ENCODE measurements at places on chromosomes 2 and 18.

DNA sequence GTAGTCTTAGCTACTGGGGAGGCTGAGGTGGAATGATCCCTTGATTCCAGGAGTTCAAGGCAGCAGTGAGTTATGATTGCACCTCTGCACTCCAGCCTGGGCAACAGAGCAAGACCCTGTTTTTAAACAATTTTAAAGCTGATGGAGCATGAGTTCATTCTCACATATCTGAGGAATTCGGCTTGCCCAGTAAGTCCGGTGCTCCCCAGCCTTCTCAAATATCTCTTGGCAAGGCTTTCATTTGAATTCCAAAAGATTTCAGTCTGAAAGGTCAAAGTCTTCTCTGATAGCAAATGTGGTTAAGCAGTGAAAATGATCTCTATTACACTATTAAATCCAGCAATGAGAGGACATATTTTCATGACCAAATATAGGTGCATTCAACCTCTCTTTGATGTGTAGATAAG, 27.9 kb downstream of the PIEZO2 start:
- DNase-seq = peak; percentile 76

DNA sequence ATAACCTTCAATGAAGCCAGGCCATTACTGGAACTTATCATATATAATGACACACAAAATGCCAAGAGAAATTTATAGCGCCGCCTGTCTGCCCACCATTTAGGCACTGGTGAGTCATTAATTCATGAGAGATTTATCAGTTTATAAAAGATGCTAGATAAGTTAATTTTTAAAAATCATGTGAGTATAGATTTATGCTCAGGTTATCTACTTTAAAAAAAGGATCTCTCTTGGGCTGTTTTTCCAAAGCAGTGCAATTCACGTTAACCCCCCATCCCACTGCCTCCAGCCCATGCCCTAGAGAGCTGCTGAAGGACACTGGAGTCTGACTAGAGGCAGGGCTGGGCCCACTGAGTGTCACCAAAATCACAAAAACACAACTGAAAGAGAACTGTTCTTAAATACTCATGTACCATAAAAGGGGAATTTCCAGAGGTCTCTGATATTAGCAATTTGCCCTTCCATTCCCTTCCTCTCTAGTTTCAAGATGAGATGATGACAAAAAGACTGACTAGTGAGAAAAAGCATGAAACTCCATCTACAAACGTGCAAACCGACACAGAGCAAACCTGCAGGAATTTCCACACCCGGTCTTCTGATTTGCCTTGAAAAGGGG, 160.8 kb downstream of the BCL2 start:
- DNase-seq = no peak

DNA sequence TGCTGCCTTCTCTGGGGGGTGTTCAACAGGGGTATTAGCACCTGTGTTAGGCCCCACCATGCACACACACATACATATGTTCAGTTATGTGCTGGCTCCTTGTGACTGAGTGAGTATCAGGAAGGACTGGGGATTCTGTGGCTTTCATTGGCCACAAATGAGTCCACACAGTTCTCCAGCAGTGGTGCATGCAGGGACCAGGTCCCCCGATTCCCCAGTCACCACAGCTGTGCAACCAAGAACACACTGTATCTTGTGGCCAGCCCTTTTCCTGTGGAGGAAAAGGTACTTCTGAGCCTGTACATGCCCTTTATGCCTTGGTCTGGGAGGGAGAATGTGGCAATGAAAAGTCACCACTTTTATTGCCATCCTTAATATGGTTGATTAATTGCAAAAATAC, 74.9 kb upstream of the KLF7 start:
- DNase-seq = peak; percentile 35

GRCh38 chr2:236241181-236242056, 22.8 kb downstream of the ASB18 start:
- DNase-seq = no peak

DNA sequence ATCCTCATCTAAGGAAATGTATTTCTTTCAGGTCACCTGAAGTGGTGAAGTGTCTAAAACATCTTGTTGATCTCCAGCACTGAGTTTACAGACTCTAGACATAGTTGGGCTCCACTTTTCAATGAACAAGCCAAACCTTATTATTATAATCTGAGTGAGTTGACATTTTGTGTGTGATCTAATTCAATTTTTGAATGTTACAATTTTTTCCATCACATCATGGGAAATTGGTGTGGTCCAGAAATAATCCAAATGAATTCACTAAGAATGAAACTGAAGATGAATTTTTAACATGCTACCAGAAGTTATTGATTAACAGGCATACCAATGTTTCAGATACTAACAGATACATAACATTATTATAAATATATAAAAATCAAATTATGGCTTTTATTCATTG, 75.6 kb upstream of the EFEMP1 start:
- DNase-seq = no peak

- no peak for DNase-seq
These were observed 53.9 kb downstream of the NCK2 start for GRCh38 chr2:105798595-105798994.

DNA sequence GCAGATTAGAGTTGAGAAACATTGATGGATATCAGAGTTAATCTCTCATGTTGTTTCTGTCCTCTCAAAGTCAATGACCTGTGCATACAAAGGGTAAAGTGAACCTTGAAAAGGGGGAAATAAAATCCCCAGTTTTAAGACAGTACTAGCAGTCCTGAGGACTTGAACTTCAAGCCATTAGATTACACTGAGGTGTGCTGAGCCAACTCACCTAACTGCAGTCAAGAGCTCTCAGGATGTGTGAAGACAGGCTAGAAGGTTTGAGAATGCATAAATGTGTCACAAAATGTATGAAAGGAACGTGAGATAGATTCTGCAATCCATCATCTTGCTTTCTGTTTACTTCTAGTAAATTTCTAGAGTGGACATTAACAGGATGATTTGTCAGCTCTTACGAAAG, 35.5 kb downstream of the DOCK10 start:
- no peak for DNase-seq

DNA sequence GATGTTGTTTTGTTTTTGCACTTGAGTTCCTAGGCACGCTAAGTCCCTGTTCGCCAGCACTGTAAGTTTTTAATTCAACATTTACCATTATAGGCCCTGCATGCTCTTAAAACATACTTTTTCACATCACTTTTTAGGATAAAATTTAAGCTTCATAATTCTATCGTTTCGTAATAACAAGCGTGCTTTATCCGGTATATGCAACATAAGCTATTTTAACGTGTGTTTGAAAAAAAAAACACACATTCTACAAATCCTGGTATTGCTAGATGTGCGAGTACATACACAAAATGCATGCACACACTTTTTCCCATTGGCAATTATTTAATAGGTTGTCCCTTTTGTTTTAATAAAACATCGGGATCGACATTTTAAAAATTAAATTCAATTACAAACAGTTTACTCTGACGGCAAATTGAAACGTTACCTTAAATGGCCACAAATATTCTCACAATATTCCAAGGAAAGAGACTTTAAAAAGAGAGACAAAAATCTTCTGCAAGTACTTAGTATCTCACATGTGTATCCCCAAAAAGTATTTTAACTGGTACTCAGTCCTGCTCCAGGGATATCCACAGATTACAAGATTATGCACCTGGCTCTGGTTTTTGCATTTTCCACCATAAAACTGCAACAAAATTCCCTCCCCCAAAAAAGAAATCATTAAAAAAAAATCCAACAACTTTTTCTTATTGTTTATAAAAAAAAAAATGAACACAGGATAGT, 1.0 kb upstream of the TCF4 start:
- DNase-seq = no peak

- no peak for DNase-seq
These were observed 97.2 kb upstream of the GPR45 start for GRCh38 chr2:105144152-105144940.

DNA sequence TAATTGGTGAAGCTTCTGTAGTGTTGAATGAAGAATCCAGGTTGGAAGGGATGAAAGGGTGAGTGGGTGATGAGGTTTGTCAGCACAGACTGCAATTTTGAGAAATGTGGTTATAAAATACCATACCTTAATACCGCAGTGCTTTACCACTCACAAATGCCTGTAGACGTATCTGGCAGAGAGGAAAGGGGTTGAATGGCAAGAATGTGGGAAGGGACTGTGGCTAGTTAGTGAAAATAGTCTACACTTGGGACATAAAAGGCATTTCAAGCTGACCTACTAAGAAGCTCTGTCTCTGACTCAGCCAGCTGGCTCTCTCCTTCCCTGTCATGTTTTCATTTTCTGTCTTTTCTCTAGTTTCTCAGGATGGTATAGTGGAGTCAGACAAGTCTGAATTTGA, 25.1 kb downstream of the CDK15 start:
- peak; percentile 84 for DNase-seq

DNA sequence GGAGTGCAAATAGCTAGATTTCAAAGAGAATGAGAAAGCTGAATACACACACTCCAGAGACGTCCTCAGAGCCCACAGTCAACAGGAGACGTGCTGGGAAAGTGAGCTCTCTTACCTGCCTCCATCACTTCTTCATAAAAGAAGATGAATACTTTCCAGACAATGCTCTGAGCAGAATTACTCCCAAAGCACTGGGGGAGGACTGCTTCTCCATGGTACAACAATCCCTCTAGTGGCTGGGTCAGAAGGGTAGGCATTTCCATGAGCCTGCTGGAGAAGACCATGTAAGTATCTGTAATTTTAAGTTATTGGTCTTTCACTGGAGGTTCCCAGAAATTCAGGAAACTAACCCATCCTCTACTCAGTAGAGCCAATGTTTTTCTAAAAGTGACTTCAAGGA, 190.3 kb downstream of the RBM43 start:
- peak; percentile 73 for DNase-seq

- DNase-seq = peak; percentile 12
These were observed 26.4 kb downstream of the ELP2 start for GRCh38 chr18:36155851-36156757.

DNA sequence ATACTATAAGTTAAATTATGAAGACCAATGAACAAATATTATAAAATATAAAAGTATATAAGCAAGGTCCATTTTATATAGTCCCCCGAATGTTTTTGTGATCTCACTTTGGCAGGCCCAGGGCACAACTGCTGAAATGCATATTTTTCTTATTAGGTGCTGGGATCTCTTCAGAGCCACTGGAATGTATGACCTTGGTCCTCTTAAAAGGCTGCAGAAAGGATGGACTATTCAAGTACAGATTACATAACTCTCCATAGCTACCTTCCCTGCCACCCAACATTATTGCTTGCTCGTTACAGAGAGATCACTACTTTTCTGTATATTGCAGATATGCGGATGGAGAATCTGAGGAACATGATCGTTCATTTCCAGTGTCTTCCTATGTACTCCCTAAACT, 925.6 kb upstream of the CELF4 start:
- no peak for DNase-seq

- DNase-seq = no peak
These were observed 57.6 kb downstream of the TTC21B start for GRCh38 chr2:165895974-165896373.

- no peak for DNase-seq
These were observed 54.1 kb downstream of the VIL1 start for GRCh38 chr2:218472988-218473387.

- no peak for DNase-seq
These were observed 805.6 kb upstream of the KLHL29 start for GRCh38 chr2:22579341-22579740.

GRCh38 chr2:216159144-216159543, 50.0 kb downstream of the XRCC5 start:
- peak; percentile 38 for DNase-seq

DNA sequence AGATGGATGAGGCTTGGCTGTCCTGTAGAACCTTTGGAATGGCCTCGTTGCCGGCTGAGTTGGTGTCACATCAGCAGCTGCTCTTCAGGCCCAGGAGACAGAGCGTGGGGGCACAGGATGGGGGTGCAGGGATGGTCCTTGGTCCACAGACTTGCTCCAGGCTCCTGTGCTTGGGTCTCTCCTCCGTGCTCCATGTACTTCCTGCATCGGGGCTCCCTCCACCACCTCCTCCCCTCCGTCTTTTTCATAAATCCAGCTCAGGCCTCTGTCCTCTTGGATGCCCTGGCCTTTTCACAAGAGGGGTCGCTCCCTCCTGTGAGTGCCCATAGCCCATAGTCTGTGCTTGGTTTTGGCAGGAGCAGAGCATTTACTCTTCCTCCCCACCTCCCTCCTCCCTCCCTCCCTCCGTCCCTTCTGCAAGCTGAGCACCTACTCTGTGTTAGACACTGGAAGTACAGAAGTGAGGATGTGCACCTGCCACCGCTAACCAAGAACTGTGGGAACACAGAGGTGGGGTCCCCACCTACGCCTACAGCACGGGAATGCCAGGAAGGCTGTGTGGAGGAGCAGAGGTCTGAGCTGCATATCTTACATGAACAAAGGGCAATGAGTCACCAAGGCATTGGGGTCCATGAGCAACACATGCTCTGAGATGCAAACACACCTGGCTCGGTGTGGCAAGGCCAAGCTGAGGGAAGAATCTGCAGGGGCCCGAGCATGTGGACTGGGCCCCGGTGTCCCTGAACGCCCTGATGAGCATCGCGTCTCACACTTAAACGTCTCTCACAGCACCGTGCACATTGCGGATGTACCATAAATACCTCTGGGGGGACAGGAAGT, 458.7 kb upstream of the HS6ST1 start:
- no peak for DNase-seq

DNA sequence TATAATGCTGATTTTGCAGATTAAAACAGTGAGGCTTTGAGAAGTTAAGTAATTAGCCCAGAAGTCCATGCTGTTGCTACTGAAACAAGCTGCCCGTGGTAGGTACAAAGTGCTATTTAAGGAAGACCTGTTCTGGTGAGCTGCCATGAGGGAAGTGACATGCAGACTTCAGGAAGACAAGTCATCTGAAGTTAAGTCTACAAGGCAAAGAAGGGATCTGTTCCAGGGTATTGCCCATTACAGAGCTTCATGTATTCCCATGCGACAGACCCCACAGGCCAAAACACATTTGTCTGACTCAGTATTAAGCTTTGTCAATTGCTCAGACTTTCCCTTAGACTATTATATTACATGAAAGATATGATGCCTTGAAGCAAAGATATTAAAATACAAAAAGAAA, 520.8 kb downstream of the FBXO15 start:
- no peak for DNase-seq

DNA sequence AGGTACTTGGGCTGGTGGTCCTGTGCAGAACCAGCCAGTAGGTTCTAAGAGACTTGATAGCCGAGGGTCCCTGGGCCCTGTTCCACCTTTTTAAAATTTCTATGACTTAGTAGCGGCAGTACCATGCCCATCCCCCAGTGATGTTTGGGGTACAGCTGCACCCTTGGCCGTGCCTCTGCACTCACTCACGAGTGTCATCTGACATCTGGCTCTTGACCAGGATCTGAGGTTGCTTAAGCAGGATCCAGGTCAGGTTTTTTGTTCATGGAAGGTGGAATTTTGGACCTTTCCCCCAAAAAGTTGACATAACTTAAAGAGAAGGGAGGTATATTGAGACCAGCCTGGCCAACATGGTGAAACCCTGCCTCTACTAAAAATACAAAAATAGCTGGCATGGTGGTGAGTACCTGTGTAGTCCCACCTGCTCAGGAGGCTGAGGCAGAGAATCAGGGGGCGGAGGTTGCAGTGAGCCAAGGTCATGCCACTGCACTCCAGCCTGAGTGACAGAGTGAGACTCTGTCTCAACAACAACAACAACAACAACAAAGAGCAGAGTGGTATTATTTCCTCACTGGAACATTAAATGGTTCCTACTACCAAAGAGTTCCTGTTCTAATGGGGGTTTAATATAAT, 163.6 kb downstream of the NEDD4L start:
- no peak for DNase-seq

Measured in iris pigment epithelial cell (primary cell).